ENCODE measurements at places on chromosomes 6 and 20.

GRCh38 chr6:3347826-3348225 lies 89.1 kb downstream of the PSMG4 start:
- DNase-seq, result no peak

- peak; percentile 34 for DNase-seq
These were observed 161.4 kb downstream of the LY86 start for GRCh38 chr6:6749702-6750491.

GRCh38 chr6:166168616-166169548 lies 1.2 kb upstream of the TBXT start:
- DNase-seq, result no peak

DNA sequence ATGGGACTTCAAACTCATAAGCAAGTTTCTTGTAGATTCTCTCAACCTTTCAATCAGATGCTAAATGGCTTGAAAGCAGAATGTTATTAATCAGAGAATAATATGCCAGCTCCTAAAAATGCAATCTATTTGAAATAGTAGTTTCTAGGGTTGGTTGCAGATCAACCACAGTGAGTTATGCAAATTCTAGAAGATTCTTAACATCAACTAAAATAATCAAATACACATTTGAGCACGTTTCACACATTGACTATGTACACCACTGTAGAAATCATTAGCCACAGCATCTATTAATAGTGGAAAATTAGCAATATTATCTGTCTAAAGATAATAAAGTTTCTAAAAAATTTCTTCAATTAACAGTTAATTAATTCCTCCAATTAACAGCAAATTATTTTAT lies 141.9 kb upstream of the GJE1 start:
- no peak for DNase-seq

- peak; percentile 37 for DNase-seq
These were observed 38.5 kb upstream of the OGFRL1 start for GRCh38 chr6:71250099-71250602.
